Aortic smooth muscle cell (primary cell): ENCODE measurements at places on chromosomes 13 and 19. TPM values are rescaled to one million over a fixed set of nuclear protein-coding genes. Genes with fewer than 3 reads are reported as not detected.

TJP3 gene
- total RNA-seq, result not detected in 2 replicates

MED29 gene
- 13.9 and 14.5 TPM in 2 replicates for total RNA-seq

FCGBP gene
- 0.13 and 0.19 TPM in 2 replicates for total RNA-seq

CEACAM20 gene
- total RNA-seq, result not detected in 2 replicates

NALCN gene
- 13.6 and 16.6 TPM in 2 replicates for total RNA-seq

FREM2 gene
- total RNA-seq, result not detected in 2 replicates

TEX26 gene
- 0.25 TPM in 1 of 2 replicates, not detected in the other for total RNA-seq

SIGLEC12 gene
- total RNA-seq, result not detected in 2 replicates

NLRP11 gene
- not detected in 2 replicates for total RNA-seq

UBE2L5 gene
- not detected in 2 replicates for total RNA-seq

CCDC169 gene
- 3.5 and 4.4 TPM in 2 replicates for total RNA-seq

CYP4F3 gene
- not detected in 2 replicates for total RNA-seq

CD209 gene
- total RNA-seq, result not detected in 2 replicates

CNFN gene
- total RNA-seq, result not detected in 2 replicates

RINL gene
- 0.66 and 0.68 TPM in 2 replicates for total RNA-seq

SPRED3 gene
- 6.8 and 6.9 TPM in 2 replicates for total RNA-seq

TPTE2 gene
- not detected in 2 replicates for total RNA-seq

SLC7A1 gene
- 8.5 and 10.6 TPM in 2 replicates for total RNA-seq

VSTM1 gene
- not detected in 2 replicates for total RNA-seq

SELENOV gene
- total RNA-seq, result not detected in 2 replicates
